ENCODE measurements at places on chromosomes 16 and 17.

- DNase-seq: no peak
Measured at GRCh38 chr17:29357821-29358232, 32.3 kb upstream of the TAOK1 start.

GRCh38 chr16:18018376-18018775 lies 318.2 kb downstream of the NPIPA8 start:
- no peak for DNase-seq

GRCh38 chr16:85079785-85080570 lies 32.3 kb downstream of the CIBAR2 start:
- DNase-seq: no peak

DNA sequence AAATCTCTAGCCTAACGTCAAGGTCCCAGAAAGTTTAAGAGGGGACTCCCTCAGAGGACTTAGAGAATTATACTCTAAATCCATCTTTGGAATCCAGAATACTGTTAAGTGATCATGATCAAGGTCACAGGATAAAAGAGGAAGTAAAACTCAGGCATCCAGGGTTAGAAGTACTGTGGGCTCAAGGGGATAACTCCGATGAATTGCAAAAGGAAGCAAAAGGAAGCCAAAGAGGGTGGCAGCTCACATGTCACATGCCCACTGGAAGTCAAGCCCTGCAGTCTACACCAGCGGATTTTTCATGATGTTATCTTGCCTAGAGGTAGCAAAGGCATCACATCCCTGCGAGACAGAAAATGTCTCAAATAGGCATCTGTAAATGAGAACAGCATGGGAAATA lies 3.8 kb downstream of the ZNF821 start:
- no peak for DNase-seq

DNA sequence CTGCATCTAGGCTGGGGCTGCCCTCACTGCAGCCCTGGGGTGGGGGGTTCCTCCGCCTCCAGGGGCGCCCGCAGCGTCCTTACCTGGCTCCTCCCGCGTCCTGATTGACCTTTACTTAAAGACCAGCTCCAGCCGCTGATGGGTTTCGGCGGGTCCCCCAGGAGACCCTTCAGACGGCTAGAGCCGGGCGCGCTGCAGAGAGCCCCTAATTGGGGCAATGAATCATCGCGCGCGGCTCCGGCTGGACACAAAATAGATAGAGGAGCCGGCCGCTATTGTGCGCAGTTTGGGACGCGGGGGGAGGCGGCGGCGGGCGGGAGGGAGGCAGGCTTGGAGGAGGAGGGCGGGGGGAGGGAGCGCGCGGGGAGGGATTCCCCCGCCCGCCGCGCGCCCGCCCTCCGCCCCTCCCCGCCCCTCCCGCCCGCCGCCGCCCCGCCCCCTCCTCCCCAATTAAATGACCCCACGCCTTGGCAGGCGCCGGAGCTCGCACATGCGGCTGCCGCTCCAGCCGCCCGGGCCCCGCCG lies 56.5 kb upstream of the CIBAR2 start:
- no peak for DNase-seq

GRCh38 chr17:62986549-62986948 lies 20.5 kb downstream of the TANC2 start:
- DNase-seq: no peak

DNA sequence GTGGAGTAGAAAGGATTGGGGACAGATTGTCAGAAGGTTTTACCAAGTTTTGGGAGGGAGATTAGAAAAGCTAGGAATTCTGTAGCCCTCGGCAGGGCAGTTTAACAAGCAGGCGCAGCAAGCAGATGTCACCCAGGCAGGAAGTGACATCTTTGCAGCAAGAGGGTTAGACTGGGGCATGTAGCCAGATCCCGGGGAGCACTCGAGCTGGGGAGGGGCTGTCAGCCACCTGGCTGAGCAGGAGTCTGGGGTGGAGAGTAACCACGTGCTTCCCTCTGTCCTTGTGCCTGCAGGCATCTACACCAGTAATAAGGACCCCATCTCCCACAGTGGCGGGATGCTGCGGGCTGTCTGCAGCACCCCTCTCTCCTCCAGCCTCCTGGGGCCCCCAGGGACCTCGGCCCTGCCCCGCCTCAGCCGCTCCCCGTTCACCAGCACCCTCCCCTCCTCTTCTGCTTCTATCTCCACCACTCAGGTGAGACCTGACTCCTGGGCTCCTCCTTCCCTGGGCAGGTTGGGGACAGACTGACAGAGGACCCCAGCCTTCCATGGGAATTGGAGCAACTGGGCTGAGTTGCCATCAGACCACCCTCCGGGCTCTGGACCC lies 12.2 kb downstream of the MLLT6 start:
- no peak for DNase-seq

DNA sequence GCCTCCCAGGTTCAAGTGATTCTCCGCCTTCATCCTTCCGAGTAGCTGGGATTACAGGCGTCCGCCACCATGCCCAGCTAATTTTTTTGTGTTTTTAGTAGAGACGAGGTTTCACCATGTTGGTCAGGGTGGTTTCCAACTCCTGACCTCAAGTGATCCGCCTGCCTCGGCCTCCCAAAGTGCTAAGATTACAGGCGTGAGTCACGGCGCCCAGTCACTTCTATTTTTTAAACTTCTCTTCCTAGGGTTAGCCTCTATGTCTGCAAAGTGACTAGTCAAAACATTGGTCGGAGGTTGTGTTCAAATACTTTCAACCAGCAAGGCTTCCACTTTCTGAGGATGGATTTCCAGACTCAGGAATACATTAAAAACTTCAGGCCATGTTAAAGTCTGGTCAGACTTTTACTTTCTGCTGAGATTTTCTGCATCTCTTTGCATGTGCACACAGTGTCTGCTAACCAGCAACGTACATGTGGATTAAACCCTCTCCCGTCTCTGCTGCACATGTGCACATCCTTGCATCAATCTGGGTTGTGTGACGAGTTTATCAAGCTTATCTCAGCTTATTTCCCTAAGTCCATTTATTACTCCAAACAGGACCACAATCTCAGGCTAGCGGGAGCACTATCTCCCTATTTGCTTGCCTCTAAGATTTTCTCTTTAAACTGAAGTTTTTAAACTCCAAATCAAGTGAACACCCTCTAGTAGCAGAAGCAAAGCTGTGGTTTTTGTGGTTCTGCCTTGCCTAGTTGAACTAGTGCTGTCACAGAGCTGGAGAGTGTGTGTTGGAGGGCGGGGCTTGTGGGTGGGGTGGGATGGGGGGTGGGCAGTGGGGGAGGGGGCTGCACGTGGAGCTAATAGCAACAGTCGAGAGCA lies 525.2 kb upstream of the GOT2 start:
- peak; percentile 6 for DNase-seq

GRCh38 chr16:27405546-27406451 lies 3.8 kb downstream of the IL21R start:
- DNase-seq: peak; percentile 78

DNA sequence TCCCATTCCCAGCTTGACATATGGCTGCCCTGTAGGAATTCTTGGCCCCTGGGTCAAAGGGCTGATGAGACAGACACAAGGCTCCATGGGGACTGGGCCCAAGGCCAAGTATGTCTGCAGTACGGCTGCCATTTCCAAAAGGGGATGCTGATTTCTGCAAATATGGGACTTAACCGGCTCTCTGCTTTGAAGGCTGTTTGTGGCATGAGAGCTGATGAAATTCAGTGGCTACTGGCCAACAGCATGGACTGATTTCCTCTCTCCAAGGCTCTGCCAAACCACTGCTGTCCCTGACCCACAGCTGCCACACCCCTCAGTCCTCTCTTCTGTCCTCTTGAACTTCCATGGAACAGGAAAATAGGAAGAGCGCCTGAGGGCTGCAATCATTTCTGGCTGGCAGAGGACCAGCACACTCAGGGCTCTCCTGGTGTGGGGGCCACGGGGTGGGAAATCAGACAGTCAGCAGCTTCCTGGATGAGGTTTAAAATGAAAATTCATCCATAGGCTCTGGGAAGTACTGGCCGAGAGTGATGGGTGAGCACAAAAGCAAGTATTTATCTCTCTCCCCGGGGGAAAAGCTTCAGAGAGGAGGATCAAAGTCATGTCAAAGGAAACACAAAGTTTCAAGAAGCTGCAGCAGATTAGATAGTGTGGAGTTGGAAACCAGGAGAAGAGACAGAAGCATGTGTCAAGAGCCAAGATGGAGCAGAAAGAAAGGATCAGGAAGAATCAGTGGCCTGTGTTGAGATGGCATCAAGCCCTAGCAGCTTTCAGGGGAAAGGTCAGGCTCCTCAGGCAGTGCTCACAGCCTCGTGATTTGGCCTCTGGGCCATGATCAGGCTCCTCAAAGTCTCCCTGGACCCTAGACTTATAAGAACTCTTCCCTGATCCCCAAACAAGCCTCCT lies 64.1 kb upstream of the SREBF1 start:
- DNase-seq: no peak

- DNase-seq: no peak
Measured at GRCh38 chr16:85491798-85492294, 121.3 kb upstream of the GSE1 start.

GRCh38 chr16:54697677-54698076 lies 233.0 kb upstream of the IRX5 start:
- no peak for DNase-seq

DNA sequence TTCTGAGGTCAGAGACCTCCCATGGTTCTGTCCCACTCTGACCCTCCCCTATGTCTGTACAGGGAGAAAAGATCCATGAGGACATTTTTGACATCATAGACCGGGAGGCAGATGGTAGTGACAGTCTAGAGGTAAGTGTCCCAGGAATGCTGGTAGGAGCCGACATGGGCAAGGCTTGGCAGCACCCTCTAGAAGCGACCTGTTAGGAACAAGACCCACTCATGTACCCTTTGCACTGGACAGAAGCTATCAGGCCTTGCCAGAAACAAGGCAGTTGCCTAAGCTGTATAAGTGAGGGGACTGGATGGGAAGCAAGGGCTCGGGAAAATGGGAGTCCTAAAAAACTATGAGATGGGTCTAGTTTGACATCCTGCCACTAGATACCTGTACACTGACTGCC lies 2.5 kb downstream of the TUBG1 start:
- DNase-seq: no peak

- no peak for DNase-seq
Measured at GRCh38 chr16:72427051-72427782, 255.3 kb upstream of the PMFBP1 start.

- no peak for DNase-seq
Measured at GRCh38 chr17:71521724-71522123, 599.1 kb upstream of the SOX9 start.

DNA sequence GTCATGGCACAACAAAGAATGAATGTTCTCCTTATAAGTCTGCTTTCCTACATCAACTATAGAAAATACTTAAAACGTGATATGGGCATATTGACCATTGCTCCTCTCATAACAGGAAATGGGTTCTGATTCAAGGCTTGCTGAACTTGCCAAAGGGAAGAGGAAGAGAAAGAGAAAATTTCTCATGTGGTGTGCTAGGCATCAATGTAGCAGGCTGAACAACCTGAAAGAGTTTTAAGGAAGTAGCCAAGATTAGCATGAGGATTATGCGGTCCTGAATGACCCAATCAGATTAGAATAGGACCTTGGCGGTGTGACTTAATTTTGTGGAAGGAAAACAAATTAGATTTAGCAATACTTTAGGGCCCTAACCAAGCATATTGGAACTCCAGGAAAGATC lies 617.7 kb upstream of the CDH11 start:
- no peak for DNase-seq

GRCh38 chr17:1002412-1002753 lies 5.5 kb downstream of the TIMM22 start:
- no peak for DNase-seq

GRCh38 chr16:87970186-87970585 lies 19.0 kb downstream of the BANP start:
- DNase-seq: no peak

- DNase-seq: no peak
Measured at GRCh38 chr17:67648032-67648905, 69.5 kb upstream of the NOL11 start.

DNA sequence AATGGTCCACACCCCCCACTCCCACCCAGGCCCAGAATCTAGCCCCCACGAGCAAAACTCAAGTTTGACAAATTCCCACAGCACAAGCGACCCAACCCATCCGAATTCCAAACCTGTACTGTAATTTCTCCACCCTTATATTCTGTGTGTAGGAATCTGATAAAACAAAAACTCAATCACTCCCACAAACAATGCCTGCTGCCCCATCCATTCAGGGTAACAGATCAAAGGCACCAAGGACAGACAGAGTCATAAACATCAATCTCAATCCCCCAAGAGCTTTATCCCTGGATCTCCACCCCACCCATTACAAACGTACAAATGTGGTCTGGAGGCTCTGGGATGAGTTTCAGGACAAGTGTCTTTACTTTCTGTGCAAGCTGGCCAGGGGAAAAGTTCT lies 157.8 kb downstream of the AXIN2 start:
- DNase-seq: no peak

GRCh38 chr16:86511317-86512161 lies 1.2 kb downstream of the FOXF1 start:
- no peak for DNase-seq

DNA sequence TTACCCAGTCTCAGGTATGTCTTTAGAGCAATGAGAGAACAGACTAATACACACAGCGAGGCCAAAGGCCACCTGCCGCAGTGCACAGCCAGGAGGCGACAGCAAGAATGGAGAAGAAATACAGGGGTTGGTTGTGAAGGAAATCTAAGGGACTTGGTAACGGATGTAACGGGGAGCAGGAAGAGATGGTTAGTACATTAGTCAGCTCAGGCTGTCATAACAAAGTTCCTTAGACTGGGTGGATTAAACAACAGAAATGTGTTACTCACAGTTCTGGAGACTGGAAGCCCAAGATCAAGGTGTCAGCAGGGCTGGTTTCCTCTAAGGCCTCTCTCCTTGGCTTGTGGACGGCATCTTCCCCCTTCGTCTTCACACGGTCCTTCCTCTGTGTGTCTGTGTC lies 47.1 kb downstream of the TVP23C start:
- DNase-seq: no peak

DNA sequence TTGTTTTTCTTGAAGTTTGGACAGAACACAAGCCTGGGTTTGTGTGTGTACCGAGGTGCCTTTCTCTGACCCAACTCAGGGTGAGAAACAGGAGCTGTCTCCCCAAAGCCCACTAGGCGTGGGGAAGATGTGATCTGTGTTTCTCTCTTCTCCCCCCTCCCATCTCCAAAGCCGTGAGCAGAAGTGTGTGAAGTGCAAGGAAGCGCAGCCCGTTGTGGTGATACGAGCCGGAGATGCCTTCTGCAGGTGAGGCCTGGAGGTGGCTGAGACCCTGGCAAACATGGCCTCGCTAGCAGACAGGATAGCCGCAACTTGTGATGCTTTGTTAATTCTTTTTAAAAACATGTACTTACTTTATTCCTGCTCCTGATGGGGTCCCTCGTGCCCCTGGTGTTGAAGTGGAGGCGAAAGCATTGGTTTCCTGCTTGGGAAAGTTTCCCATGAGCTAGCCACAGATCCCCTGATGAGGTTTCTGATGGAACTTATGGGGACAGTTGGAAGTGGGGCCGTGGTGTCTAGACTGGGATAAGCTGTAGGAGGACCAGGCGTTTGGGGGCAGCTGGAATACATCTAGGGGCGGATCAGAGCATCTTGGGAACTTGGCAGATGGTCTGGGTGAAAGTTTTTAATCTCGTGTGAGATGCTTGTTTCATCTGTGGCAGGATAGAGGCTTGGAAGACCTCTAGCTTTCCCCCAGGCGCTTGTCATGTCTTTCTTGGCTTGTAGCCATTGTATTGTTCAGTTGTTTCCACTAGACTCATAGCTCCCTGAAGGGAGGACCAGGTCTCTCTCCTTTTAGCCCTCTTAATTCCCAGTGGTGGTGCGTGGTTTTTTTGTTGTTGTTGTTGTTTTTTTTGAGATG lies 893 bp downstream of the CTU2 start:
- no peak for DNase-seq

Measured in activated T-cell treated with anti-CD3 and anti-CD28 coated beads for 48 hours (primary cell).